ENCODE measurements at places on chromosomes 3 and 15.

GRCh38 chr15:85019815-85020590 lies 38.3 kb downstream of the PDE8A start:
- DNase-seq: no peak

- DNase-seq: no peak
Observed at GRCh38 chr3:71300951-71301393, 282.6 kb downstream of the FOXP1 start.

GRCh38 chr3:39644176-39644575 lies 165.2 kb upstream of the MYRIP start:
- no peak for DNase-seq

DNA sequence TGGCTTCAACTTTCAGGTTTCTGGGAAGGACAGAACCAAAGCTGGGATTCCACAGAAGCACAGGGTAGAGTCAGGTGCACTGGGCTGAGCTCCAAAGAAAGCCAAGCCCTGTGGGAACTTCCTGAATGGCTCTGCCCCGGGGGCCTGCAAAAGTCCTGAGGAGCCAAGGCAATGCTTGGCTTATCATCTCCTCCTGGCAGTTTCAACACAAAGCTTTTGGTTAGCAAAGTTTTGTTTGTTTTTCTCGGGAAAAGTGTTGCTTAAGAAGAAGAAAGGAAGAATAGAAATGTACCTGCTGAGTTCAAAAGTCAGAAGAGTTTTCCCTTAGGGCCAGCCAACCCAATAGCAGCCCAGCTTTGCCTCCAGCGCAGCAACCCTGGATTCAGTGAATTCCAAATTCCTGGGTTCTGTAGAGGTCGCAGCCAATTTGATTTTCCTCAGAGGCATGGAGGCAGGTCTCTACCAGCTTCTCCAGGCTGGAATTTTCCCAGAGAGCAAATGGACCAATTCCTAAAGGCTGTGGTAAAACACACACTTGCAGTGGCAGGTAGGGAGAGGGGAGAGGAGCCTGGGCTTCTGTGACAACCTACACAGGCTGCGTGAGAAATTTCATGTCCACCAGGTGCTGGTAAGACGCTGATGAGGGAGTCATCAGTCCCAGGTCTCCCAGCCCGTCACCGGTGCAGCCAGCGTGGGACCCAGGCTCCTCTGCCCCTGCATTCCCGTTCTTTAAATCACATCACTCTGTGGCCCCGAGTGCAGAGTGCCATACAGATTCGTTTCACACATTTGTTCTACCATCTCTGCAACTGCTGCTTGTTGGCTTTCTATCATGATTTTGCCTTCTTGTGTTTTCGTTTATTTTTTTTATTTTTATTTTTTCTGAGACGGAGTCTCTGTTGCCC lies 54.3 kb upstream of the SNRPA1 start:
- no peak for DNase-seq

- DNase-seq: no peak
Observed at GRCh38 chr3:41698898-41699297, 263.0 kb downstream of the ULK4 start.

- DNase-seq: no peak
Observed at GRCh38 chr3:138442433-138442832, 8.0 kb downstream of the ESYT3 start.

GRCh38 chr3:72973031-72973723 lies 23.4 kb upstream of the PPP4R2 start:
- DNase-seq: no peak

GRCh38 chr3:123026565-123027291 lies 835 bp downstream of the SEMA5B start:
- DNase-seq: peak; percentile 31

- peak; percentile 64 for DNase-seq
Observed at GRCh38 chr3:32392536-32393302, 1.1 kb downstream of the CMTM7 start.

DNA sequence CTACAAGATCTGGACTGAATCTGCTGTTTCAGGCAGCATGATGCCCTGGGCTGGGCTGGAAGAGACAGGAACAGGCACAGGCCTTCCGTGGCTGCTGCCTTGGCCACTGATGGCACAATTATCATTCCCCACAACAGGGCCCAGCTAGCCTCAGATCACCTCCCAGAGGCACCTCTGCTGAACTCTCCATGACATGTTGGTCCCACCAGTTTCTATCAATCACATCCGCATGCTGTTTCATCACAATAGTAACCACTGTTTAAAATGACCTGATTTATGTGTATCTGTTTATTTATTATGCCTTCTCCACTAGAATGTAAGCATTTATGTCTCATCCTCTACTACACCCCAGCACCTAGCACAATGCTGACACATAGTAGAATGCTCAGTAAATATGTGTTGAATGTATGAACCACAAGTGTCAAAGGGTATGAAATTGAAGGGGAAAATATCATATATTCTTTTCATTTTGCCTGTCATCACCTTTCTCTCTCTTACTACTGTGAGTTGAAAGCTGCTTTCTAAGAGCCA lies 32.7 kb upstream of the ZBTB38 start:
- no peak for DNase-seq

DNA sequence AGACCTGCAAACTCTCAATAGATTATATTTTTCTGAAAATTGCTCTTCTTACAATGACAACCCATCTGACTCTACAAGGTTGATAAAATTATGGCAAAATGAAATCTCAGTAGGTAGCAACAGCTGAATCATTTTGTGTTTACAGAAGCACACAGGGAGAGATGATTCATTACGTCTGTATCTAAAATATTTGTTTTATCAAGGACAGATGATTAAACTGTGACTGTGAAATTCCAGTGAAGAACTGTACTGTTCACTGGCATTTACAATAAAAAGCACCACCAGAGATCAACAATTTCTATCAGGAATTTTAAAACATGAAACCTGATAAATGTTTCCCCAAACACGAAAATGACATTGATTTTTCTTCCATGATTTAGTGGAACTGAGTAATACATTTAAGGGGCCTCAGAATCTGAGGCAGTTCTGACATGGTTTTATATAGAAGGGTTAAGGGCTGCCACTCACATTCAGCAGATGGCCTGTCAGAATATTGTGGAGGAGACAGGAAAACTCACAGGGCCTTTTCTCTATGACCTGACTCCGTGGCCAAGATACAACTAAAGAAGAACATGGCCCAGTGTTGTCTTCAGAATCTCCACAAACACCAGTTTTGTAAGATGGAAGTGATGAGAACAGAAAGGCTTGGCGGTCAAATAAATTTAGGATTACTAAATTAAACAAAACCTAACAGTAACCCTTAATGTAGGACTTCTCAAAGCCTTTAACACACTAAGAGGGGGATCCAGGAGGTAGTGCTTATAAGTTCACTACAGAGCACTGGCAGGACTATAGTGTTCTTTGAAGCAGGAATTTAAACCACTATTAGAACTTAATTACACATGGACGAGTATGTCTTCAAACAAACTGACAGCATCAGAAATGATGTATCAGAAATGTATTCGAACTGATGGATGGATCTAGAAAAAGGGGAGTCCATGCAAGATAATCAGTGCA lies 25.9 kb downstream of the RAD18 start:
- DNase-seq: no peak

- no peak for DNase-seq
Observed at GRCh38 chr15:67781907-67782690, 43.2 kb upstream of the SKOR1 start.

- no peak for DNase-seq
Observed at GRCh38 chr15:29986946-29987345, 95.8 kb upstream of the GOLGA8J start.

DNA sequence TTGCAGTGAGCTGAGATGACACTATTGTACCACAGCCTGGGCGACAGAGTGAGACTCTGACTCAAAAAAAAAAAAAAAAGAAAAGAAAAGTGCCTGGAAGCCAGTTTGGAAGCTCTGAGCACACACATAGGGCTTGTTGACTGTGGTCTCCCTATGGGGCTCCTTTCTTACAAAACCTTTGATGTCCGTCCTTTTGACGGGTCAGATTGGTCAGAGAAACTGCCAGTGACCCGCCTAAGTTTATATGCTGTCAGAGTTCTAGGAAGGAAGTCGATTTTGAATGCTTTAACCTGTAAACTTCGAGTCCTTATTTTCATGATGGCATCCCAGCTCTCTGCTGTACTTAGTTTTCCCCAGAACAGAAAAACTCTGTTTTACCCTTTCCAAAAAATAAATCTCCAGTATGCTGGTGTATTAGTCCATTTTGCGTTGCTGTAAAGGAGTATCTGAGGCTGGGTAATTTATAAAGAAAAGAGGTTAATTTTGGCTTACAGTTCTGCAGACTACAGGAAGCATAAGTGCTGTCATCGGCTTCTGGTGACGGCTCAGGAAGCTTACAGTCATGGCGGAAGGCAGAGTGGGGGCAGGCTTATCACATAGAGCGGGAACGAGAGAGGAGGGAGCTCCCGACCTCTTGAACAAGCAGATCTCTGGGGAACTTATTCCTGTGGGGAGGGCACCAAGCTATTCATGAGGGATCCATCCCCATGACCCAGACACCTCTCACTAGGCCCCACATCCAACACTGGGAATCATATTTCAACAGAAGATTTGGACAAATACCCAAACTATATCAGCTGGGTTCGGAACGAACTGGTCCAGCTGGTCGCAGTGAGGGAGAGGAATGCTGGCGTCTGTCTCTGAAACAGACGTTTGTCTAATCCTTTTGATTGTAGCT lies 72.3 kb downstream of the LMLN start:
- no peak for DNase-seq

DNA sequence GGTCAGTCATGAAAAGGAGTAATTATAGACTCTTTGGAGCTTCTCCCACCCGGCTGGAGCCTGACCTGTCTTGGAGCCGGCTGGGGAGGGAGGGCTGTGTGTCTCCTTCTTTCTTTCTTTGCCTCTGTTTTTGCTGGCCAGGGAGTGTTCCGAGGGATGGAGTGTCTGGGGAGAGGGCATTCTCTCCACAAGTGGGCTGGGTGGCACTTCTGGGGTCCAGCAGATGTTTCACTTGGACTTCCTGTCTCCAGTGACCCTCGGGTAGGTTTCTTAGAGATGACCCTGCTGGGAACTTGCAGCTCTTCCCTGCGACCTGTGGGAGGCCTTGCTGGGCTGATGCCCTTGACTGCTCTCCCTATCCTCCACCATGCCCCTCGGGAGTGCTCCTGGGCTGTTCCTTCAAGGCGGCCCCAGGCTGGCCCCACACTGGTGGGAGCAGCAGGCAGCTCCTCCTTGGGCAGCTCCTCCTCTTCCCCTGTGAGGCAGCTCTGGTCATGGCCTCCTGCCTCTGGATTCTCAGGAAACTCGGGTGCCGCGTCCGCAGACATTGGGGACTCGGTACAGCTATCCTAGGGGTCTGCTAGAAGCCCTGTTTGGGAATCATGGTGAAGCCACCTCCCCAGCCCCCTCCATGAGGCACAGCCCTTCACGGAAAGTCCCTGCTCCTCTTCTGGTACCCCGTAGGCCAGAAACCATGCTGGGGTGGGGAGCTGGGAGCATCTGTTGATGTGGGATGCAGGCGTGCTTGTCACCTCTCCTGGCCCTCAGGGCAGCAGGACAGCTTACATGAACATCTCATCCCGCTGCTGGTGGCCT lies 44.9 kb downstream of the APBA2 start:
- no peak for DNase-seq

- peak; percentile 36 for DNase-seq
Observed at GRCh38 chr15:70701891-70702568, 61.3 kb downstream of the UACA start.

DNA sequence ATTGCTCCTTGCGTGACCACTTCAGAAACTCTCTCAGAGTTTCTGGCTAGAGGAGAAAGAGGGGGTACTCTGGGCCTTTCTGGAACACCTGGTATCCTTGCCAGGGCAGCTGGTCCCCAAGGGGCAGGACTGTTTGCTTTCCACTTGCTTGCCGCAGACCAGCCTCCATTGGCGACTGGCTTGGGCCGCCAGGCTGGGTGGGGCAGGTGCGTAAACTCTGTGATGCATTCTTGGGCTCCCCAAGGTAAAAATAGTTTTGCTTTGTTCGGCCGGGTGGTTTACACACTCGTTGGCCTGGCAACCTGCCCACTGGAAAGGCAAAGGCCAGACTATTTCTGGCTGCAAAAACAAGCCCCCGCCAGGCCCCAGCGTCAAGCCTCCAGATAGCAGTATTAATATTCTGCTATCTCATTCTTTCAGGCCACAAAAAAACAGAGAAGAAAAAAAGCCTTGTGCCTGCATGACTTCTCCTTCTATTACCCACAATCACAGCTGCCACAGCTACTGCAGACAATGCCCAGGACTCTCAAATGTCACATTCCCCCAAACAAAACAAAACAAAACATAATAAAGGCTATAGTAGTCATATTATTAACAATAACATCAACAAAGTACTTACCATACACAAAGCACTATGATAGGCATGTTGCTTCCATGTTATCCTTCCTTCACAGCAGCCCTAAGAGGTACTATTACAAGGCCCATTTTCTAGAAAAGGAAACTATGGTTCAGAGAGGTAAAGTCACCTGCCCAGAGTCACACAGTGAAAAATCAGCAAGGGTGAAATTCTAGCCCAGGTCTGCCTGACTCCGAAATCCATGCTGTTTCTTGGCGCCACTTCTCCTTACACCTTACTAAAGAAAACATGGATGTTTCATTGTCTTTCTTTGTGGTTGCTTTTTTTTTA lies 14.0 kb upstream of the SSUH2 start:
- DNase-seq: peak; percentile 85

DNA sequence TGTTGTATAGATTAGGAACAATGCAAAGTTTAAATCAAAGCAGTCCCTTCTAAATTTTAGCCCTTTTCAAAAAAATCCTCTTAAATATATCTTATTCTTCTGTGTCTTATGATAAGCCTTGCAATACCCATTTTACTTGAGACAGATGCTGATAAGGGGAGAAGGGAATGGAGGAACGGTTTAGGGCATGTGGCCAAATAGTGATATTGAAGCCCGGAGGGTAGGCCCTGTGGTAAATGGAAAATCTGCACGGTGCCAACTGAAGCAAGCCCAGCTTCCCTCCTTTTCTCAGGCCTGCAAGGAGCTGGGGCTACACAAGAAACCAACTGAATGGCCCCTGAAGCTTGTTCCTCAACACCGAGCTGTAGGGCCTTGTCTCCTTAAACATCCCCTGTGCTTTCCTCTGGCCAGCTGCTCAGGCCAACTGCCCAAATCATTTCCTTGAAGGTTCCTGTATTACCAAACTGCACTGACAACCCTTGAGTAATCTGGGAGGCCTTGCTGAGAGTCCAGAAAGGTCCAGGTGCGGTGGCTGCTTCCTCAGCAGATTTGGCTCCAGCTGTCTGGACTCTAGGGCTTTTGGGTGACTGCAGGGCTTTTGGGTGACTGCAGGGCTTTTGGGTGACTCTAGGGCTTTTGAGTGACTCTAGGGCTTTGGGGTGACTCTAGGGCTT lies 67.2 kb downstream of the NCEH1 start:
- no peak for DNase-seq

DNA sequence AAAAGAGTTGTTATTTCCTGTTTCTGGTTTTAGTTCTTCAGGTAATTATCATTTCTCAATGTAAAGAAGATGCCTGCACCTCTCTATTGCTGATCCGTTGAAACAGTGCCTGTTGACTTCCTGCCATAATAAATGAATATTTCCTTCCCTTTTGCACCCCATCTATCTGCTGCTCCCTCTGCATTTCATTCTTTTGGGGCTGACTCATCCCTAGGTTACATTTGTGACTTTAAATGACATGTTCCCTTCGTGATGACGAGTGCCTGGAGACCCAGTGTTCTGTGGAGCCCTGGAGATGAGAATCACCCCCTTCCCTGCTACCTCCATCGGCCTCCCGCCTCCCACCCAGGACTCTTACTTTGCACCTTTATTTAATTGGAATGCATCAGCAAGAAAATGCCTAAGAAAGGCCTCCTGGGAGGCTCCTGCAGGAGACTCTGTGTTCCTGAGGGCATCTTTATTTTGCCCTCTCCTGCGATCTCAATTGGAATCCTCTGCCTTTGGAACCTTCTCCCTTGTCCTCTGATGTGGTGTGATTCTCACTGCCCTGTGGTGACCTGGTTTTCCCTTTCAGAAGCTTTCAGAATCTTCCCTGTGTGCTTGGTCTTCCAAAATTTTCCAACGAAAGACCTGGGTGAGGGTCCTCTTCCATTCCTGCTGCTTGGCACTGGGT lies 13.7 kb downstream of the LRRK1 start:
- no peak for DNase-seq

Data from femur (tissue), 1 donor.